Astrocyte (in vitro differentiated cells and primary cell): ENCODE measurements at places on chromosomes 16 and 17. TPM values are rescaled to one million over a fixed set of nuclear protein-coding genes. Genes with fewer than 3 reads are reported as not detected.
A peak's percentile ranks its signal among the peaks of the same experiment; 100 is the strongest.

DNA sequence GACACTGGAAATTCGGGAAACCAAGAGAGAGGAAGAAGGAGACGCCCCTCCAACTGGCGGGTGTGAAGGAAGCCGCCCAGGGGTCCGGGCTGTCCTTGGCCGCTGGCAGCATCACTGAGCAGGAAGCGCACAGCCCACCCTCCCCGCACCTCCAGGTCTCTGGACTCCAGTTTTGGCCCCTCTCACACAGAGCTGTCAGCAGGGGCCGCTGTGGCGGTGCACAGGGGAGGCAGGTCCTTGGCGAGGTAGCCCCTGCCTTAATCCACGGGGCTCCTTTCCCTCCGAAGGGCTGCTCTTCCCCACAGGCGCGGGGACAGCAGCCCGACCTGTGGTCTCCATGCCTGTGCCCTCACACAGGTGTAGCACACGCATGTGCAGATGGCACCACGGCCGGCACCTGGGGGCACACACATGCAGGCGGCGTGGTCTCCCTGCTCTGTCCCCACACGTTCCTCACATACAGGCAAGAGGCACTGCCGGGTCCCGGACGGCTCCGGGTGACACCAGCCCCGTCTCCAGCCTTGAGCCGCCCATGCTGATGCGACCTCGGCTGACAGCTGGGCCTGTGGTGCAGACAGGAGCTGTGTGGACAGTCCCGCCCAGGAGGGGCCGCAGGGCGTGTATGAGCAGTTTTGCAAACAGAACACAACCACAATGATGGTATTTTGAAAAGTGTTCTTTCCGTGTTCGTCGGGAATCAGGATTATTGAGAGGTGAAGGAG is 26.6 kb upstream of the CHMP6 start:
- peaks cover 8% of the 10 kb centered on the region for H3K4me1 ChIP-seq
- no peak overlapping the region for H3K27ac ChIP-seq
- peaks cover 4% of the 10 kb centered on the region for H3K27me3 ChIP-seq
- no peak for DNase-seq
- H3K4me3 ChIP-seq, result no peak overlapping the region
- H3K36me3 ChIP-seq, result no peaks in the 10 kb centered on the region

- H3K4me1 ChIP-seq, result no peaks in the 10 kb centered on the region
- H3K4me3 ChIP-seq, result no peak overlapping the region
- no peak overlapping the region for H3K27ac ChIP-seq
- H3K36me3 ChIP-seq, result peaks cover 9% of the 10 kb centered on the region
Observed at GRCh38 chr17:39915559-39915958, 2.9 kb downstream of the GSDMB start.

DNA sequence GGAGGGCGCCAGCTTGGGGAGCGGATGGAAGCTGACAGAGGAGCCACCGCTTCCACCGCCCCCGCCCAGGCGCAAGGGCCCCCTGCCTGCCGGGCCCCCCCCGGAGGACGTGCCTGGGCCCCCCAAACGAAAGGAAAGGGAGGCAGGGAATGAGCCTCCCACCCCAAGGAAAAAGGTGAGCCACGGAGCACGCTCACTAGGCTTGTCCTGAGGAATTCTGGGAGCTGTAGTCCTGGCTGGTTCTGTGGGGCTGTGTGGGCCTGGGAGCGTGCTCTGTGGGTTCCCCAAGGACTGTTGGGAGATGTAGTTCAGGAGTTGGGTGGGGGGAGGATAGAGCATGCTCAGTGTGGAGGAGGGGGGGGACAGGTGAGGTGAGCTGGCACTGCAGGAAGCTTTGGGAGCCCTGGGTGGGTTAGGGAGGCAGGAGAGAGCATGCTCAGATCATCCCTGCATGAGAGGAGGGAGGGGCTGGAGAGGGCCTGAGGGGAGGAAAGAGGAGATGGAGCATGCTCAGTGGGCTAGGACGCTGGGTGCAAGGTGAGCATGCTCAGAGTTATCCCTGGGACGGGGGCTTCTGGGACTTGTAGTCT is 4.5 kb downstream of the FBXL19 start:
- peaks cover 17% of the 10 kb centered on the region for H3K36me3 ChIP-seq
- peaks cover 9% of the 10 kb centered on the region for H3K4me1 ChIP-seq
- no peak overlapping the region for H3K27ac ChIP-seq
- DNase-seq, result peak; percentile 14
- no peak overlapping the region for H3K4me3 ChIP-seq

The NACA2 gene
- not detected in 2 replicates for total RNA-seq

The TBC1D3H gene
- not detected in 2 replicates for total RNA-seq

DNA sequence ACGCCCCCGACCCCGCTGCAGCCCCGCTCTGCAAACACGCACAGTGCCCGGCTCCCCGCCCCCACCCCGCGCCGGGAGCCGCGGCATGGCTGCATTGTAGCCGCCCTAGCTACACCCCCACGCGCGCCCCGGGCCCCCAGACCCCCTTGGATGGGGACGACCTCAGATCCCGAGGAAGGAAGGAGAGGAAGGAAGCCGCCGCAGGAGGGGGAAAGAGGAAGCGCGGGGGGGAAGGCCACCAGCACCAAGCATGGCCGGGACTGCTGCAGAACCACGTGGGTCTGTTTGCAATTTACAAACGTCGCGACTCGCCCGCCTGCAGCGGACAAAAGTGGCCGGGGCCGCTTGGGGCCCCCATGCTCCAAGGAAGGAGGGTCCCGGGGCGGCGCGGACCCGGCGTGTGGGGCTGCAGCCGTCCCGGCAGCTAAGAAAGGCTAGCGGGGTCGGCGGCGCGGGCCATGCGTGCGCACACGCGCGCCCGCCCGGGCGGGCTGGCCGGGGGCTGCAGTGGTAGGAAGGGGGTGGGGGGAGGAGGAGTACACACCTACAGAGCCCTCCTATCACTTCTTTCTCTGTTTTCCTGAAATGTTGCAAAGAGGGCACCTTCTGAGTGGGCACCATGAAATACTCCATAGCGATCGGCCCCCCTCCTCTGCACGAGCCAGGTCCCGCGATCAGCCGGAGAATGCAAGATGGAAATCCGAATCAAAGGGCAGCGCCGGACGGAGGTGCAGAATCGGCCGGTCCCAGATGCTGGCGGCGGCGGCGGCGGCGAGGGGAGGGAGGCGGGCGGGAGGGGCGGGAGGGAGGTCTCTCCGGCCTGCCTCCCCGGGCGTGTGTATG is 488 bp downstream of the TFAP4 start:
- H3K27ac ChIP-seq, result peak overlapping the region; percentile 69
- peaks cover 12% of the 10 kb centered on the region for H3K4me1 ChIP-seq
- H3K4me3 ChIP-seq, result peak overlapping the region; percentile 64
- no peaks in the 10 kb centered on the region for H3K36me3 ChIP-seq
- no peaks in the 10 kb centered on the region for H3K27me3 ChIP-seq

GRCh38 chr17:32240750-32241149 is 24.9 kb upstream of the RHBDL3 start:
- no peaks in the 10 kb centered on the region for H3K36me3 ChIP-seq
- H3K27me3 ChIP-seq, result no peaks in the 10 kb centered on the region
- DNase-seq, result peak; percentile 14
- H3K4me1 ChIP-seq, result no peaks in the 10 kb centered on the region
- no peak overlapping the region for H3K4me3 ChIP-seq
